ENCODE measurements at places on chromosomes 11 and 22.

DNA sequence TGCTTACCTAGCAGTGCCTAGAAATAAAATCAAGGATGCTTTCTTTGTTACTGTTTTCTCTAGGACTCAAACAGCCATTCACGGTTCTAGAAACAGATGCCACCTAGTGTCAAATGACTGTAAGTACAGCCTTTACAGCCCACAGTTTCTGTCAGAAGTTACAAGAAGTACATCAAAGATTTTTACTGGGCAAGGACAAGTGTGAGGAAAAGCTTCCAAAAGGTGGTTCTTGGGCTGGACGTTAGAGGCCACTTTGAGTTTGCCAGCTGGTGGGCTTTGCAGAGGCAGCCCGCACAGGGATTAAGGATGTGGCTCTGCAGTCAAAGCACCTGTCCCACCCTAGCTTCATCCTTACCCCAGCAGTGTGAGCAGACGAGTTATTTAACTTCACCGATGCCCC lies 6.9 kb downstream of the KMT5B start:
- DNase-seq: no peak

DNA sequence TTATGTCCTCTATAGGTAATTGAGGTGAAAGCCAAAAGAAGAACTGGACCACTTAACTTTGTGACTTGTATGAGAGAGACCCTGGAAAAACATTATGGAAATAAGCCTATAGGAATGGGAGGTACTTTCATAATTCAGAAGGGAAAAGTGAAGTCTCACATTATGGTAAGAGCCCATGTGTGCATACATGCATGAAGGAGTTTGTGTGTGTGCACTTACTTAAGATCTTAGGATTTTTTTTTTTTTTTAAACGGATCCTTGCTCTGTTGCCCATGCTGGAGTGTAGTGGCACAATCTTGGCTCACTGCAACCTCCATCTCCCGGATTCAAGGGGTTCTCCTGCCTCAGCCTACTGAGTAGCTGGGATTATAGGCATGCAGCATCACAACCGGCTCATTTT lies 15.8 kb downstream of the C11orf54 start:
- no peak for DNase-seq

GRCh38 chr11:74400606-74401005 lies 2.4 kb upstream of the PGM2L1 start:
- DNase-seq: no peak

DNA sequence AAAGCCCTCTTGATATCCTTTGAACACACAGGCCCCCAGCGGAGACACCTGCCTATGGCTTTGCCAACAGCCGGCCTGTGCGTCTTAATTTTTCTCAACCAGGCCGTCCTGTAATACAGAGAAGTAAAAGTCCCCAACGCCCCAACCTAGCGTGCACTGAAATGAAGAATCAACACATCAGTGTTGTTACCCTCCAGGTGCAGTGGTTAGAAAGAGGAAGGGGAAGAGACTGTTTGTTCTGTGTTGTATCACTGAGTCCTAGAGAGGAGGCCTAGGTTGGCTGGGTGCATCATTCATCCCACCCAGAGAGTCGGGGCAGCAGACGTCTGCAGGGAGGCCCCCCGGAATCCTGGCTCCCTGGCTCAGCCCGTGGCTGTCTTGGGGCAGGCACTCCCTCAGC lies 25.7 kb downstream of the SGSM1 start:
- no peak for DNase-seq

- DNase-seq: no peak
These were observed 2.1 kb upstream of the MS4A6A start for GRCh38 chr11:60184824-60185511.

DNA sequence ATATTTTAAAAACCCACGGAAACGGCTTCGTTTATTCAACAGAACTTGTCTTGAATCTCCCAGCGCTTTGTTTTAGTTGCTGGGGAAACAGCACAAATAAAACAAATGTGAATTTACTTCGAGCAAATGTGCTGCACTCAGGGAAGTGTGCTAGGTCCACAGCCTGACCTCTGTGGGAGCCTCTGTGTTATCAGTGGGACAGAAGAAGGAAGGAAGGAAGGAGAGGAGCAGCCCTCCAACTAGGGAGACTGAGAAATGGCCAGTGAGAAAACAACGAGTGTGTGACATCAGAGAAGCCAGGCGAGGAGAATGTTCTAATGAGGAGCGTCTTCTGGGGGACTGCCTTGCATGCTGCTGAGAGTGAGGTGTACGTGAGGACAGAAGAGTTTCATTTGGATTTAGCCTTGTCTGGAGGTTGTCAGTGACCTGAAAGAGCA lies 42.7 kb downstream of the PPP6R3 start:
- DNase-seq: no peak

DNA sequence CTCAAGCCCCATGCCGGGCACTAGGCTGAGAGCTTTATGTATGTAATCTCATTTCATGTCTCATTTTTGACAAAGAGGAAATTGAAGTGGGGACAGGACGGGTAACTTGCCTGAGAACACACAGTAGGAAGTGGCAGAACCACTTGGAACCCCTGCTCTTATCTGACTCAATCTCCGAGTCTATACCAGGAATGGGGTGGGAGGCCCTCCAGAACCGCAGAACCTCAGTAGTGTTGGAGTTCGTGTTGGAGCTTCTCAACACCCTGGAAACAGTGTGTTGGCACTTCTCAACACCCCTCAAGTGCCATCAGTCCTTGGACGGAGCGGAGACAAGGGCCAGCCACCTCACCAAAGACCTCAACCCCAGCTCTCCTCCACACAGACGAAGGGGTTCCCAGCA lies 38.8 kb upstream of the POLA2 start:
- no peak for DNase-seq

GRCh38 chr11:131191606-131192005 lies 178.8 kb upstream of the NTM start:
- no peak for DNase-seq

DNA sequence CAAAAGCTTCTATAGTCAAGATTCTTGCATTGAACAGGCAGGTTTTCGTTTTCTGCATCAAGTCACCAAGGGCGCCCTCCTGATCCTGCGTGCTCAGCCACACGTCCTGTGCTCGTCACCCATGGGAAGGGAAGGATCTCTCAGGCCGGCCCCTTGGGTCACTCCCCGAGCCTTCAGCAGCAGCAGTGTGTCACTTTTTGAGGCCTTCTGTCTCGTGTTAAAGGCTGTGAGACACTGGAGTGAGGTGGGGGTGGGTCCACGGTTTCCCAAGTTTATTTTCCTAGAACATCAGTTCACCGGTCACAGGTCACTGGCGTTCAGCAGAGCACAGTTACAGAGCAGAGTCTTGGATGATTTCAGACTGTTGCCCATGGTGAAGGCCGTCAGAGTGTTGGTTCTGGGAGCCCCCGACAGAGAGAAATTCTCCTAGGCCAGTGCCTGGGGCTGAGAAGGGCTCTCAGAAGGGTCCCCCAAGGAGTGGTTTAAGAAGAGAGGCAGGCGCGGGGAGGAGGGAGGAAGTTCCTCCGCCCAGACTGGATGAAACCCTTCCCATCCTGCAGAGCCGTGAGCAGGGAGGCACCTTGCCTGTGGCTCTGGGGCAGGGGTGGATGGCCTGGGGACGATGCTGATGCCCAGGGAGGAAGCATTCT lies 13.5 kb upstream of the ADORA2A start:
- no peak for DNase-seq

- DNase-seq: no peak
These were observed 3.1 kb downstream of the EED start for GRCh38 chr11:86247608-86248007.

GRCh38 chr11:69078930-69079605 lies 30.3 kb downstream of the TPCN2 start:
- DNase-seq: peak; percentile 76

GRCh38 chr11:34830035-34830434 lies 86.1 kb downstream of the APIP start:
- no peak for DNase-seq

DNA sequence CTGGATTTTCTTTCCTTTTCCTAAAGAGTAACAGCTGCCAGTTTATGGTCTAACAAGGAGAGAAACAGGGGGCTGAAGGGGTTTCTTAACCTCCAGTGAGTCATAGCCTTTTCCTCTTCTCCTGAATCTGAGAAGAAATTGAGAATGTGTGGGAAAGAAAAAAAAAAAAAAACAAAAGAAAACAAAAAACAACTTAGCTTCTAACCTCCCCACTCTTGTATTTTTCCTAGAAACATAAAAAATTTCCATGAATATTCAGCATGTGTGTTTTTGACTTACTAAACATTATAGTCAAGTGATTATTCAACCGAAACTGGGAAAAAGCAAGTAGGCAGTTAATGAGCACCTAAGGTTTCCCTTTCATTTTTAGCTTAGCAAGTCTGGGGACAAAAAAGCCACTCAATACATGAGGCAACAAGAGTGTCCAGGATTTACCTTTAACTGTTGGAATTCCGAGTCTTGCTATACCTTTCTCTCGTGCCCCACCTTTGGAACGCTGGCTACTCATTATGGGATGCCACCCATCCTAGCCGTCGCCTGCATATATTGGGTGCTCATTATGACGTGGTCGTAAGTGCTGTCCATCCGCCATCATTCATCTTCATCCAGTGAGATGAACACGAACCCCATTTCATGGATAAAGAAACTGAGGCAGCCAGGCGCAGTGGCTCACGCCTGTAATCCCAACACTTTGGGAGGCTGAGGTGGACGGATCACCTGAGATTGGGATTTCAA lies 2.4 kb downstream of the ASPHD2 start:
- DNase-seq: no peak

- no peak for DNase-seq
These were observed 10.5 kb upstream of the RPS19BP1 start for GRCh38 chr22:39543095-39543494.

DNA sequence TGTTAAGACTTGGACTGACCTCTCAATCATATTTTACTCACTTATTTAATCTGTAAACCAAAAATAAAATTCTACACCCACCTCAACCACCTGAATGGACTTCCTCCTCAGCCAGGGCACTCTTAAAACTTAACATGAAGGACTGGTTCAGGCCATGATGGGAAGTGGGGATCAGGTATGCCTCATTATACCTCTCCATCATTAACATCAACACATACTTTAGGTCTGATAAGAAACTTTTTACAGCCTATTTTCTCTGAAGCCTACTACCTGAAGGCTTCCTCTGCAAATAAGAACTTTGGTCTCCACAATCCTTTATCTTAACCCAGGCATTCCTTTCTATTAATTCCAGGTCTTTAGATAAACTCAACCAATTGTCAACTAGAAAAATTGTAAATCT lies 390.0 kb downstream of the AASDHPPT start:
- no peak for DNase-seq

DNA sequence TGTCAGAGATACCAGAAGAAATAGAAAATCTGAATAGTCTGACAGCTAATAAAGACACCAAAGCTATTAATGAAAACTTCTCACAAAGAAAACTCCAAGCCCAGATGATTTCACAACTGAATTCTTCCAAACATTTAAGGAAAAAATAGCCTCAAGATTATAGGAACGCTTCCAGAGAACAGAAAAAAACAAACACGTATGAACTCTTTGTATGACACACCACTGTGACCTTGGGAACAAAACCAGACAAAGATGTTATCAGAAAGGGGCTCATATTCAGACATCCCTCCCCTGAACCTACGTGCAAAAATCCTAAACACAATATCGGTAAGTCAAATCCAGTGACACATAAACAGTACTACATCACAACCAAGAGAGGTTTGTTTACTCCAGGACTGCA lies 23.5 kb downstream of the CERK start:
- DNase-seq: no peak

GRCh38 chr22:36853407-36854099 lies 7.3 kb upstream of the NCF4 start:
- peak; percentile 85 for DNase-seq

DNA sequence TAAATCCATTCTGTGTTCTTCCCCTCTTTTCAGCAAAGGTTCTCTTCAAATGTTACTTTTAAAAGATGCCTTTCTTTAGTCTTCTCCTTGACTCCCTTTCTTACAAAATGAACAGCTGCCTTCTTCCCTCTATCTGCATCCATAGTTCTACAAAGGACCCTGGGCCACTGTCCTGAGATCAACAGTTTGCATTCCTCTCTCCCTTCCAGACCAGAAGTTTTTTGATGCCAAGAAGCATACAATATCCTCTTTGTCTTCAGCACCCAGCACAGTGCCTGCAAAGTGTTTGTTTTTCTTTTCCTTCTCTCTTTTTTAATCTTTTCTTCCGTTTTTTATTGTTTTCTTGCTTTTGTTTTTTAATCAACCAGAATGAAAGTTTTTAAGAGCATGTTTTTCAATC lies 183.5 kb upstream of the SNX19 start:
- no peak for DNase-seq

DNA sequence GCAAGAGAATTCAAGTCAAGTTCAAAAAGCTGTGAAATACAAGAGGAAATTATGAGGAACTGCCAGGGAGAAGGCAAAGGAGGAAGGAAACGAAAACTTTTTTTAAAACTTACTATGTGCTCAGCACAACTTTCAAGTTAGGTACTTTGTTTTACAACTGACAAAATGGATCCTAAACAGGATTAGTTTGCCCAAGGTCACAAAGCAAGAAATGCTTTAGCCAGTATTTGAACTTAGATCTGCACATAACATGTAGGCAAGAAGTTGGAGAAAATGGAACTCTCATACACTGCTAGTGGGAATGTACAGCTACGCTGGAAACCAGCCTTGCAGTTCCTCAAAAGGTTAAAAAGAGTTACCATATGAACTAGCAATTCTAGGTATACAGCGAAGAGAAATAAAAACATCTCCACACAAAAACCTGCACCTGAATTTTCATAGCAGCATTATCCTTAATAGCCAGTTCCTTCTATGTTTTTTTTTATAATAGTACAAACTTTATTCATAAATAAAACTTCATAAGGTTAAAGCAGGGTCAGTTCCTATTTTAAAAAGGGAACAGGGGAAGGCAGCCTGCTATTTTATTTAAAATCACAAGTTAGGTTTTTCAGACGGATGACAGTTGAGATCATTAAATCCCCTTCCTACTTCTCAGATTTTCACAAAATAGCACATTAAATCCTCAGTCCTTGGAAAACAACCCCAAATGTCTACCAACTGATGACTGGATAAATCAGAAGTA lies 19.2 kb downstream of the DDX6 start:
- no peak for DNase-seq

GRCh38 chr22:28075358-28075981 lies 156.4 kb upstream of the PITPNB start:
- no peak for DNase-seq

DNA sequence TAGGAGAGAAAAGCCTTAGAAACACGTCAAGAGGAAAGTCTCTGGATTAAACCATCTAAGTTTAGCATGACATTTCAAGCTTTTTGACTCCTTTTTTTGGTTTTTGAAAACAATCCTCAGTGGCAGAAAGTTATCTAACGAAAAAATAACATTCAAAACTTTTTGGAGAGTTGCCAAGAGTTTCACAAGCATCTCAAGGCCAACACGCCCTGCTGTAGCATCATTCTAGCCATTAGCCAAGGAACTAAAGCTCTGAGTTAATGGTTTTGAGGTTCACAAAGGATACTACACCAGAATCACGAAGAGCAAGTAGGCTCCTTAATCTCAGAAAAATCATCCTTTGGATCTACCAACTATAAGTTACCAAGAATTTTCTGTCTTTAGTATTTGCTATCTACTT lies 94.8 kb downstream of the PICALM start:
- DNase-seq: no peak

- no peak for DNase-seq
These were observed 8.8 kb downstream of the POU2F3 start for GRCh38 chr11:120248551-120249278.

Measured in CD4-positive, alpha-beta T cell treated with Interferon gamma for 1 hour (primary cell).